ENCODE measurements at places on chromosomes 11 and 22.

DNA sequence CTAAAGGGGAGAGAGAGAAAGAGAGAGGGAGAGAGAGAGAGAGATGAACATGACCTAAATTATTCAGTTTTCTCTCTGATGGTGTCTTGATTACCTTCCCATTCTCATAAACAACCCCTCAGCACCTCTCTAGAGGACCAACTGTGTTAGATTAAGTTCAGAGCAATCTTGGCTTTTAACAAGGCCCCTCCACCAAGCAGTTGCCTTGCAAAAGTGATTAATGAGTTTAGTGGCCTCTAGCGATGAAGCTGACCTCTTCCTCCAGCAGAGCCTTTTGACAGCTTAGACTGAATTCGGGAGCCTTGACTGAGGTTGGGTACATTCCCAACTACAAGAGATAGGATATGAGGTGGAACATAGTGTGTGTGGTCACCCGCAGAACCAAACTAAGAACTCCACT is 66.1 kb downstream of the ARL14EP start:
- DNase-seq: no peak

DNA sequence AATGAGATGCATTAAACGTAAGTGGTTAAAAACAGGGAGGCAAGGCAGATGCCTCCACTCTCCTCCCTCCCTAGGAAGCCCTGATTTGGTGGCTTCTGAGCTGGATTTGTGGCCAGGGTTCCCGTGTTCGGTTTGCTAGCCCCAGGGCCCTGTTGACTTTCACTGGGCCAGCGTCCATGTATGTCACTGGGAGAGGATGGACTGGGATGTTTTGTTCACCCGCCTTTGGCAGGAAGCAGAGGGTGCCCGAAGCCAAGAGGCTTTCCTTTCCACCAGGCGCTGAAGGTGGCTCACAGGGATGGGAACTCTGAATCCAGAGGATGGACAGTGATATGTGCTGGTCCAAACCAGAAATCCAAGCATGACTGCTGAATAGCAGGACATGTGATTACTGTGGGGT is 146.6 kb downstream of the CSNK2A3 start:
- no peak for DNase-seq

DNA sequence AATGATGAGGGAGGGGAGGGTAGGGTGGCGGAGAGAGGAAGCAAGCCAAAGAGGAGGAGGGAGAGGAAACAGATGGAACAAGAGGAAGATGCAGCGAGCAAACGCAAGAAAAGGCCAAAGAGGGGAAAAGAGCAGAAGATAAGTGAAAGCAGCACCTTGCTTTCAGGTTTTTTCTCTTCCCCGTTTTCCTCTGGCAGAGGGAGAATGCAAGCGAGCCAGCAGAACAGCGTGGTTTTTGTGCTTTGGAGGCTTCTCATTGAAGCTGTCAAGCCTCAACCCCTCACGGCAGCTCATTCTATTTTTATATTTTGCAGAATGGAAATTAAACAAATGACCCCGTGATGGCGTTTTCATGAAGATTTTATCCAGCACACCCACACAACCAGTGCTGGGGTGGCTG is 67.1 kb upstream of the GRAMD1B start:
- no peak for DNase-seq

GRCh38 chr11:2708757-2709281 is 9.0 kb upstream of the KCNQ1OT1 start:
- DNase-seq: no peak

- no peak for DNase-seq
Observed at GRCh38 chr11:40391679-40392078, 1067.8 kb downstream of the LRRC4C start.

DNA sequence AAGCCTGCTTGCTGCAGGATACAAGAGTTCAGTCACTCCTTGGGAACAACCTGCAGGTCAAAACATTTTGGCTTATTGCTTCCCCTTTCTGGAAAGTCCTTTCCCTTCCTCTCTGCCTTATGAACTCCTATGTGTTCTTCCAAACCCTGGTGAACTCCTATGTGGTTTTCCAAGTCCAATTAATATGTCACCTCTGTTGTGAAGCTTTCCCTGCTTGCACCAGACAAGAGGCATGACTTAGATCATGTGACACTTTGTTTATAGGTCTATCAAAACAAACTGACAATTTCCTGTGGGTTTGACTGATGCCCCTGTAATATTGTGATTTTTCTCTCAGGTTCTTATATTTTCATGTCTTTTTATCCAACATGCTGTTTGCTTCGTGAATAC is 64.2 kb downstream of the ENDOD1 start:
- no peak for DNase-seq

DNA sequence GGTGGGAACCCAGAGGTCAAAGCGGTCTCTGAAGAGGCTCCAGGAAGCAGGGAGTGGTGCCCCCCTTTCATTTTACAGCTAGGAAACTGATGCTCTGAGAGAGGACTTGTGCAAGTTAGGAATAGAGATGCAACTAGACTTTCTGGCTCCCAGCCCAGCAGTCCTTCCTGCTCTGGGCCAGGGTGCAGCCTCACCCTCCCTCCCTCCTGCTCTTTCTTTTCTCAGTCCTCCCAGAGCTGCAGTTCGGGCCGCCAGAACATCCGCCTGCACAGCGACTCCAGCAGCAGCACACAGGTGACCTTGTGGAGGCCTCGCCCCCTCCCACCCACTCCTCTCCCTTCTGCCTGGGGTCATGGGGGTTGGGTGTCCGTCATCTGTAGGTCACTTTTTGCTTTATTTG is 51.5 kb downstream of the LHFPL7 start:
- DNase-seq: peak; percentile 77

GRCh38 chr22:43036282-43036829 is 21.4 kb upstream of the PACSIN2 start:
- peak; percentile 45 for DNase-seq

- DNase-seq: no peak
Observed at GRCh38 chr11:63099555-63099954, 44.5 kb downstream of the SLC22A24 start.

DNA sequence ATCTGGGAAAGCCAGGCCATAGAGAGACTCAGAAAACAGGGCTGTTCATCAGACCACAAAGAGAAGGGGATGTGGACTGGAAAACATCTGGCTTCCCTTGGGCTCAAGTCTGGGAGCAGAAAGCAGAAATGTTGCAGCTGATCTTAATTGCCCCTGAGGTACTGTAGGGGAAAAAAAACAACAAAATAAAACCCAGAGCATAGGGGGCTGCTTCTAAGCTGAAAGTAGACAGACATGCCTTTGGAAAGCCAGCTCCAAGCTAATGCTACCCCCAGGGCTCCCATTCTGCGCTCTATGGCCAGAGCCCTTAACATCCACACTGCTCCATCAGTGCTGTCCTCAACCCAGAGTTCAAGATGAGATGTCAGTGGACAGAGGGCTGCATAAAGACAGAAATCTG is 2.0 kb upstream of the PACSIN3 start:
- no peak for DNase-seq

DNA sequence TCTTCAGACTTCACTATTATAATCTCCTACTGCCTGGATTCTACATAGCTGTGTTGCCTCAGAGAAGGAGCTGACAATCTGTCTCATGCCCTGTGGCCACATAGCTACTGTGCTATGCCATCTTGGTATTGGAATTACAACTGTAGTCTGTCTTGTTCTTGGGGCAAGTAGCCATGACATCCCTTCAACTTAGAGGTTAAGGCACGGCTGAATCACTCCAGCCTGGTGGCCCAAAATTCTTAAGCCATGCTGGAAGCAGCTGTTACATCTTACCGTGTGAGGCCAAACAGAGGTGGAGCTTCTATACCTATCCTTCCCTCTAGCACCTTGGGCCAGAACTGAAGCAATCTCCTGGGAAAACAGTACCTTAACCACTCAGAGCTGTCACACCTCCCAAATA is 14.8 kb downstream of the CARD18 start:
- no peak for DNase-seq

GRCh38 chr11:116828632-116829524 is 829 bp upstream of the APOC3 start:
- DNase-seq: no peak

GRCh38 chr22:39723899-39724351 is 153.4 kb downstream of the CACNA1I start:
- no peak for DNase-seq

- DNase-seq: no peak
Observed at GRCh38 chr11:104339380-104339831, 175.5 kb upstream of the PDGFD start.

GRCh38 chr11:58394195-58394594 is 12.5 kb downstream of the OR5B3 start:
- no peak for DNase-seq

- no peak for DNase-seq
Observed at GRCh38 chr11:70073871-70074371, 4.2 kb upstream of the ANO1 start.

- no peak for DNase-seq
Observed at GRCh38 chr22:40928657-40929056, 22.5 kb upstream of the RBX1 start.

- no peak for DNase-seq
Observed at GRCh38 chr11:104191124-104191523, 27.2 kb upstream of the PDGFD start.

GRCh38 chr22:25219948-25220442 is 556 bp downstream of the CRYBB2 start:
- DNase-seq: no peak

DNA sequence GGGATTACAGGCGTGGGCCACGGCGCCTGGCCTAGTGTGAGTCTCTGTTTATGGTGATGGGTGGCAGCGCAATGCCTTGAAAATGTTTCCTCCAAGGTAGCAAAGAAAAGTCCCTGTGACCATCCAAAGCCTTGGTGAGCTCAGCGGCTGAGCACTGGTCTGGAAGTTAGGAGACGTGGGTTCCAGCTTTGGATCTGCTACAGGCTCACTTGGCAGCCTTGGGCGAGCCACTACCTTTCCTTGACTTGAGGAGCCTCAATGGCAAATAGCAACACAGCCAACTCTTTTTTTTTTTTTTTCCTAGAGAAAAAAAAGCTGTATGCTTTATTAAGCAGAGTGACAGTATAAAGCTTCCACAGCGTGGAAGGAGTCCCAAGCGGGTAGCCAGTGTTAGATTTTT is 61.3 kb upstream of the RASD2 start:
- no peak for DNase-seq

DNA sequence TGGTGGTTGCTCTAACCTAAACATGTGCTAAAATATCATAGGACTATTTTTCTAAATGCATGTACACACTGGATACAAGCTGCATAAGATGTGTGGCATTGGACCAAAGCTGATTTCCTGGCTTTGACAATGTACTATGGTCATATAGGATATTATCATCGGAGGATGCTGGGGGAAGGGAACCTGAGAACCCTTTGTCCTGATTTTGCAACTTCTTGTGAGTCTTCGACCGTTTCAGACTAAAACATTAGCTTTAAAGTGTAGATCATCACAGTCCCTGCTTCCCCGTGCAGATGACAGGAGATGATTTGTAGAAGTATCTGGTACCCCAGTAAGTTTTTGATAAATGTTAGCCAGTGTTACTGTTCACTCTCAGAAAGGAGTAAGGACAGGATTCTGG is 554.7 kb downstream of the MIAT start:
- no peak for DNase-seq

GRCh38 chr22:50074056-50074455 is 11.2 kb downstream of the MLC1 start:
- no peak for DNase-seq

- DNase-seq: peak; percentile 24
Observed at GRCh38 chr11:86818462-86819192, 18.3 kb downstream of the PRSS23 start.

GRCh38 chr11:92962446-92962845 is 7.0 kb upstream of the MTNR1B start:
- DNase-seq: no peak

- no peak for DNase-seq
Observed at GRCh38 chr22:43004362-43005035, 10.4 kb downstream of the PACSIN2 start.

DNA sequence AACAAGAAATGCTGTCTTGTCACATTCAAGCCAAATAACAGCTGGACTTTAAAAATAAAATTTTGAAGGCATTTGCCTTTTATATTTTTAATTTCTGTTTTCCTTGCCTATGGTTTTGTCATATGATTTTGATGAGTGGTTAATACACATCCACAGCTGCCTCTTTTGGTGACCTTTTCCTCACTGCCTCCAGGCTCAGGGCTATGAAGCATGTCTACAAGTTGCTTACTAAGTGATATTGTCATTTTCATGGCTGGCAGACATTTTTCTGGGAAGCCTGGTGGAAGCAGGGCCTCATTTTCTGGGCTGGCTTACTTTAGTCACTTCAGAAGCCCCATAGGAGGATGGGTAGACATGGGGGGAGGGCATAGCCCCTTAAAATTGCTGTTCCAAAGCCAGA is 344.9 kb downstream of the SOX6 start:
- DNase-seq: no peak

DNA sequence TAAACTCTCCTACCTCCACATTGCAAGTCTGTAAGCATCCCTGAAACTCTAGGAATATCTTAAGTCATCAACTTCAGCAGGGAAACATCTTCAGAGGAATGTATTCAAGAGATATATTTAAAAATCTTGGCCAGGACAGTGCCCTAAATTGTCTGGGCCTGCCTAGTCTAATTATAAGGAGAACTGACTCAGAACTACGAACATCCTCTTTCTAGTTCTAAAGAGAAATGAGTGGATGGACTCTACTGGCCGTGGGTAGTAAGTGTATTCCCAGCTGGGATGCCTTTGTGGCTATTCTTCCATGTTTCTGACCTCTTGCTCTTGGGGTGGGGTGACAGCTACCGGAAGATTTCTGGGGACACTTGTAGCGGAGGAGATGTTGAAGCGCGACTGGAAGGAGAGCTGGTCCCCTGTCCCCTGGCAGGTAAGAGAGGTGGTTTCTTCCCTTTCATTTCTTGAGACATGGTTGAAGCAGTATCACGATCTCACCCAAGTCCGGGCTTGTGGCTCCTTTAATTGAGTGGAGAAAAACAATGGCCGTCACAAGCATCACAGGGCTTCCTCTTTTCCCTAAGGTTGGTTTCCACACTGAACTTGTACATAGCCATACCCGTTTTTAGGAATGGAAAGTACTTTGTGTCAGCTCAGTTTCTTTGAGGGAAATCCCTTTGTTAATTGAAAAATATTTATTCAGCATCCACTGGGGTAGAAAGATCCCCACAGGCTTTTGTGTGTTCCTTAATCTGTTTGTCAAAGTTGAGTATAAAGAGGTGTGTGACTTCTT is 97.7 kb upstream of the SORL1-AS1 start:
- DNase-seq: no peak

DNA sequence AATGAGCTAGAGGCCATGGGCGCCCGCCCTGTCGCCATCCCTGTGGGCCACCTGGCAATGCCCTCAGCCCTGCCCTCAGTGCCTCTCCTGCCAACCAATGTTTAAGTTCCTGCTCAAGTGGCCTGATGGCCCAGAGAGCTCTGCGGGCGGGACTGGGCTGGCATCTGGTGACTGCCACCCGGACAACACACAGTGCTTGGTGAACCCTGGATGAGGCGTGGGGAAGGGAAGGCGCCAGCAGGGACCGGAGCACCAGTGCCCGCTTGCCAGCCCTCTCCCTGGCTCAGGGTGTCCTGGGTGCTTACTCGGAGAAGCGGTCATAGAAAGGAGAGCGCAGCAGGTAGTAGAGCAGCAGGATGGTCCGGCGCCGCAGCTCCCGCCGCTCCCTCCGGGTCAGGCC is 4.2 kb downstream of the PEX16 start:
- DNase-seq: no peak
